ENCODE measurements at places on chromosomes 6 and 20. TPM values are rescaled to one million over a fixed set of nuclear protein-coding genes. Genes with fewer than 3 reads are reported as not detected.

Gene BANF2
- not detected for total RNA-seq

Gene SRSF6
- total RNA-seq, result 179 TPM

Gene GJA10
- total RNA-seq, result 0.55 TPM

Gene FYN
- 123 TPM for total RNA-seq

Gene OSTM1
- total RNA-seq, result 21.4 TPM

Gene ADGRB3
- 43.4 TPM for total RNA-seq

Gene USP49
- total RNA-seq, result 14.8 TPM

Gene SLA2
- 0.22 TPM for total RNA-seq

Gene ADTRP
- total RNA-seq, result not detected

Gene INSM1
- 0.56 TPM for total RNA-seq

Gene RAET1E
- 0.26 TPM for total RNA-seq

Gene GMPR
- 11.4 TPM for total RNA-seq

Gene SMOC2
- total RNA-seq, result 0.83 TPM

Gene SEL1L2
- total RNA-seq, result not detected

Gene SYTL3
- total RNA-seq, result 0.60 TPM

Gene E2F1
- total RNA-seq, result 2.0 TPM

Gene CGA
- 0.33 TPM for total RNA-seq

Gene MAK
- 1.5 TPM for total RNA-seq

Gene BPIFB4
- 0.89 TPM for total RNA-seq

Gene PGC
- total RNA-seq, result not detected

Gene NR2E1
- total RNA-seq, result 0.78 TPM

Gene LINC00237
- 0.89 TPM for total RNA-seq

Gene RAET1G
- not detected for total RNA-seq

Gene EFCAB8
- total RNA-seq, result not detected

Gene EBF4
- 7.9 TPM for total RNA-seq

Gene THBS2
- 19.0 TPM for total RNA-seq

Gene NFATC2
- 2.7 TPM for total RNA-seq

Gene RNF182
- 2.9 TPM for total RNA-seq

Gene HLA-DMB
- total RNA-seq, result 1.8 TPM

Gene TRIM38
- 2.7 TPM for total RNA-seq

Gene BACH2
- total RNA-seq, result 22.2 TPM

Gene OXT
- total RNA-seq, result not detected

Gene ANGPT4
- total RNA-seq, result not detected

Gene PHACTR1
- 27.4 TPM for total RNA-seq

Gene MDC1
- 5.7 TPM for total RNA-seq

Gene PDYN
- total RNA-seq, result 0.66 TPM

Gene PIGU
- total RNA-seq, result 17.4 TPM

Gene FERMT1
- 2.8 TPM for total RNA-seq

Gene OTOR
- total RNA-seq, result not detected

Gene LTB
- total RNA-seq, result 0.33 TPM

Gene STX11
- total RNA-seq, result 0.94 TPM

Gene PRL
- total RNA-seq, result not detected

Gene MEI4
- total RNA-seq, result 0.06 TPM

Gene KIF3B
- 32.2 TPM for total RNA-seq

Gene SLC17A9
- total RNA-seq, result not detected

Gene TTLL9
- 12.0 TPM for total RNA-seq

Gene PNLDC1
- not detected for total RNA-seq

Gene TMEM170B
- total RNA-seq, result 10.1 TPM

Gene KHDRBS2
- total RNA-seq, result not detected

Gene DEFB116
- not detected for total RNA-seq

Gene C20orf202
- 0.11 TPM for total RNA-seq

All from motor neuron (in vitro differentiated cells).